ENCODE measurements at places on chromosomes 4 and X. TPM values are rescaled to one million over a fixed set of nuclear protein-coding genes. Genes with fewer than 3 reads are reported as not detected.

FAM9B gene
- total RNA-seq, result not detected

SMIM10L2A gene
- total RNA-seq, result 6.7 TPM

SYP gene
- total RNA-seq, result 4.8 TPM

DNA sequence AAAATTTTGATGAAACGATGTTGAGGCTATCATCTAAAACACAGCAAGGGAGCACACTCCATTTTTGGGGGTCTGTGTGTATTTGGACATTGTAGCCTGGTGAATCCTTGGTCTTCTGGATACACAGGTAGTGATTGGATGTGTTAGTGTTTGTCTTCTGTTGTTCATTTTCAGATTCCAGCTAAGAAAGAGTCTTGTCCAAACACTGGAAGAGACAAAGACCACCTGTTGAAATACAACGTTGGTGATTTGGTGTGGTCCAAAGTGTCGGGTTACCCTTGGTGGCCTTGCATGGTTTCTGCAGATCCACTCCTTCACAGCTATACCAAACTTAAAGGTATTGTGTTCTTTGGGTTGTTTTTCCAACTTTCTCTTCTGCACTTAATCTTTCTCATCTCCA lies 32.8 kb downstream of the NSD2 start:
- no peaks in the 10 kb centered on the region for H3K27me3 ChIP-seq
- no peak overlapping the region for H3K27ac ChIP-seq
- H3K36me3 ChIP-seq, result no peaks in the 10 kb centered on the region
- no peak overlapping the region for H3K4me3 ChIP-seq

DNA sequence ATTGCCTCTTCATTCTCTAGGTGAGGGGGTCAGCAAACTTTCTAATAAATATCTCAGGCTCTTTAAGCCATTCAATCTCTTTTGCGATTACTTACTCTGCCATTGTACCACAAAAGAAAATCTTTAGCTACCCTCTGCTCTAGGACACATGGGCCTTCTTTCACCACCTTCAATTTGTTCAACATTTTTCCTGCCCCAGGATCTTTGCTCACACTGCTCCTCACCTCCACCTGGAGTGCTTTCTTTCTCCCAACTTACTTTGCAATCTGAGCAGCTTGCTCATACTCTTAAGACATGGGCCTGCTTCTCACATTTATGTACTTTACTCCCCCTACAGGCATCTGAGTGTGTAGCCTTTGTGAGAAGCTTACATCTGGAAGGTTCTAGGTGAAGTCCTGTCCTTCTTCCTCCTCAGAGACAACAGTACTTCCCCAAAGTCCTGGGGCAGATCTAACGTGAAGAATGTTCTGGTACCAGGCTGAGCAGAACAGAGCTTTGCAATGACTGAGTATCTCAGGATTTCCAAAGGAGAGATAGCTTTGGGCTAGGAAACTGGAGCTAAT lies 55.0 kb upstream of the PRDM5 start:
- no peaks in the 10 kb centered on the region for H3K36me3 ChIP-seq
- no peaks in the 10 kb centered on the region for H3K4me1 ChIP-seq
- DNase-seq, result no peak
- H3K27ac ChIP-seq, result no peak overlapping the region
- H3K27me3 ChIP-seq, result no peaks in the 10 kb centered on the region

DNA sequence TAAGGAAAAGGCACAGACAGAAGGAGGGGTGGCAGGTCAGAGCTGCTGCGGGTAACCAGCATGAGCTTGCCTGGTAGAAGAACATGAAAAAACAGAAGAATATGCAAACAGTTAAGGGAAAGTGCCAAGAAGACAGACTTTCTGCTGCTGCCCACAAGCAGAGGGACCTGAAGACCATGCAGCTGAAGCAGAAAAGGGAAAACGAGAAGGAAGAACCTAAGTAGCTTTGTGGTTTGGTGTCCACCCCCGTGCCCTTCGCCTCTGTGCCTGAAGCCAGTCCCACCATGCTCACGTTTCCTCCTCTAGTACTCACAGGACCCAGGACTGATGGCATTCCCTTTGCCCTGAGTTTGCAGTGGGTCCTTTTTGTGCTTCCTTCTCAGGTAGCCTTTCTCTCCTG lies 62.8 kb downstream of the UBA6 start:
- no peaks in the 10 kb centered on the region for H3K4me1 ChIP-seq
- DNase-seq, result no peak
- H3K27me3 ChIP-seq, result no peaks in the 10 kb centered on the region
- H3K27ac ChIP-seq, result no peak overlapping the region
- no peak overlapping the region for H3K4me3 ChIP-seq

DNA sequence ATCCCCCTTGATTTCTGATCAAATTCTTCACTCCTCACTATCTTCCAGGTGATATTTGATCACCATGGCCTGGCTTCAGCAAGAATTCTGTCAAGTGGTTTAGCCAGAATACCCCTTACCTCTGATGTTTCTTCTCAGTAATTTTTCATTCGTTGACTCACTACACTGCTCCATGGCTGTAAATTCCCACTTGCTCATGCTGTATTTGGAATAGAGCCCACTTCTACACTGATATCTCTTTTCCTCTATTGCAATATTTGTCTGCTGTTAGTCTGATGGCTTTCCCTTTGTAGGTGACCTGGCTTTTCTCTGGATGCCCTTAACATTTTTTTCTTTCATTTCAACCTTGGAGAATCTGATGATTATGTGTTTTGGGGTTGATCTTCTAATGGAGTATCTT lies 73.9 kb upstream of the DIPK2B start:
- no peaks in the 10 kb centered on the region for H3K27me3 ChIP-seq
- H3K4me3 ChIP-seq, result no peak overlapping the region
- H3K4me1 ChIP-seq, result no peaks in the 10 kb centered on the region
- no peak overlapping the region for H3K27ac ChIP-seq
- H3K36me3 ChIP-seq, result no peaks in the 10 kb centered on the region
- no peak for DNase-seq

DNA sequence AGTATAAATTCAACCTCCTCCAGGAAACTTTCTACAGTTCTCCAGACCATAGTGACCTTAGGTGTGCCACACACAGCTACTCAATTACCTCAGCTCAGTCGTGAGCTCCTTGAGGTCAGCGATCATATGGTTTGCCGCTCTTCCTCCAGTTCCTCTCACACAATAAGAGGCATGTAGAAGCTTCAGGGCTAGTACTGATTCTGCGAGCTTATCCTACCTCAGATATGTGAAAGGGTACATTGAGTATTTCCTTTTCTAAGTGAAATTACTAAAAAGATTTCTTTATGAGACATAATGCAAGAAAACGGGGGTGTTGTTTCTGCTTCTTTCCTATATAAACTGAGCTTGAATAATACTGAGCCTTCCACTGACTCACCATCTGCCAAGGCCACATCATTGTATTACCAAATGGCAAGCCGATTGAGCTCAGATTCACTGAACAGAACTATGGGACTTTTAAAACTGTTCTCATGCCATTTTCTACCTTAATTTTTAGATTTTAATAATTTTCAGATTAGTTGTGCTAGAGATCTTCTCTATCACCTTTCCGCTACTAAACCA lies 183.1 kb downstream of the HS6ST2 start:
- no peak overlapping the region for H3K4me3 ChIP-seq
- no peak for DNase-seq
- H3K36me3 ChIP-seq, result no peaks in the 10 kb centered on the region
- no peaks in the 10 kb centered on the region for H3K4me1 ChIP-seq
- no peaks in the 10 kb centered on the region for H3K27me3 ChIP-seq

DNA sequence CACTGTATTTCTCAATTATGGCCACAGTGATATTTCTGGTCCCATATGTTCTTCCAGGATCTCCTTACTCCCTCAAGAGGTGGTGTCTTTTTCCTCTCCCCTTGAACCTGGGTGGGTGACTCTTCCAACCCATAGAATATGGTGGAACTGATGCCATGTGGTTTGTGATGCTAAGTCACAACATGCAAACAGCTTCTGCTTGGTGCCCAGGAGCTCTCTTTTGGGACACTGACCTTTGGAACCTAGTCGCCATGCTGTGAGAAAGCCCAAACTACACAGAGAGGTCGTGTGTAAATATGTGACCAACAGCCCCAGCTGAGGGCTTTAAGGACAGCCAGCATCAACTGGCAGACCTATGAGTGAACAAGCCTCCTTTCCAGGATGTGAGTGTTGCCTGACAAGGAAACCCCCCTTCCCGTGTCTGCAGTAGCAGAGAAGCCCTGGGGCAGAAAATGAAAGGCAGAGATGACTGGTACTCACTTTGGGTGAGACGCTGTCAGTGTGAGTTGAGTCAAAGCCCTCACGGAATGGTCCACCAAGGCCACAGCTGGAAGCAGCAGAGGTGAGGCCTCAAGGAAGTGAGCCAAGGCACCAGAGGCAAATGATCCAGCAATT lies 223.4 kb downstream of the BCOR start:
- H3K36me3 ChIP-seq, result no peaks in the 10 kb centered on the region
- no peak for DNase-seq
- no peak overlapping the region for H3K27ac ChIP-seq
- H3K27me3 ChIP-seq, result no peaks in the 10 kb centered on the region
- no peak overlapping the region for H3K4me3 ChIP-seq

- H3K4me3 ChIP-seq, result no peak overlapping the region
- H3K27me3 ChIP-seq, result no peaks in the 10 kb centered on the region
- no peak overlapping the region for H3K27ac ChIP-seq
- no peak for DNase-seq
Observed at GRCh38 chr4:42878863-42879262, 13.7 kb upstream of the GRXCR1 start.

GRCh38 chr4:73815145-73815544 lies 21.3 kb upstream of the CXCL6 start:
- H3K4me3 ChIP-seq, result no peak overlapping the region
- no peaks in the 10 kb centered on the region for H3K36me3 ChIP-seq
- H3K4me1 ChIP-seq, result no peaks in the 10 kb centered on the region
- DNase-seq, result no peak

GRCh38 chrX:135572436-135572835 lies 52.0 kb downstream of the INTS6L start:
- no peak for DNase-seq
- H3K36me3 ChIP-seq, result no peaks in the 10 kb centered on the region
- H3K27ac ChIP-seq, result no peak overlapping the region
- H3K4me1 ChIP-seq, result no peaks in the 10 kb centered on the region
- no peaks in the 10 kb centered on the region for H3K27me3 ChIP-seq

- no peaks in the 10 kb centered on the region for H3K36me3 ChIP-seq
- no peaks in the 10 kb centered on the region for H3K27me3 ChIP-seq
- H3K4me3 ChIP-seq, result no peak overlapping the region
- no peak overlapping the region for H3K27ac ChIP-seq
- no peak for DNase-seq
- H3K4me1 ChIP-seq, result no peaks in the 10 kb centered on the region
Observed at GRCh38 chrX:104351173-104351769, 96.5 kb upstream of the ESX1 start.

GRCh38 chrX:54181202-54181953 lies 1.7 kb downstream of the FAM120C start:
- H3K36me3 ChIP-seq, result no peaks in the 10 kb centered on the region
- no peak overlapping the region for H3K4me3 ChIP-seq
- no peak for DNase-seq
- H3K27ac ChIP-seq, result no peak overlapping the region

DNA sequence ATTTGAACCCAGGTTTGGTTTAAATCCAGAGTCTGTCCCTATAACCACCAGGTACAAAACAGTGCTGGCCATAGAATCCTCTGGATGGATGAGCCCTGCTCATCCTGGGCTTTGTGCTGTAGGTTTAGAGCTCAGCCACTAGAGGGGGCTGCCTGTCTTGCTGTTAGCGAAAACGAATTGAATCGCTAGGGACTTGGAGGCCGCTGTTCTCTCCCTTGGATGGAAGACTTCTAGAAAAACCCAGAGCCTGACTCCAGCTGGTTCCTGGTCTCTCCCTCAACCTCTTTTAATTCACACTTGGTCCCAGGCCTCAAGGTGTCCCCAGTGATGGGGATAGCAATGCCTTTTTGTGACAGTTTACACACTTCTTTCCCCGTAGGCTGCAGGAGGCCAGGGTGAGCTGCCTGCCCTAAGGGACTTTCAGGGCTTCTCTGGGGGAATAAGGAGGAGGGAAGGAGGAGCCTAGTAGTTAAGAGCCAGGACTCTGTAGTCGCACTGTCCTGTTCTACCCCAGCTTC lies 8.7 kb downstream of the RIPPLY1 start:
- H3K4me3 ChIP-seq, result no peak overlapping the region
- no peaks in the 10 kb centered on the region for H3K36me3 ChIP-seq
- peak; percentile 45 for DNase-seq
- H3K27ac ChIP-seq, result no peak overlapping the region
- peaks cover 8% of the 10 kb centered on the region for H3K4me1 ChIP-seq
- H3K27me3 ChIP-seq, result no peaks in the 10 kb centered on the region

GRCh38 chr4:110955748-110956147 lies 332.9 kb upstream of the PITX2 start:
- no peak overlapping the region for H3K27ac ChIP-seq
- no peak for DNase-seq
- no peak overlapping the region for H3K4me3 ChIP-seq
- no peaks in the 10 kb centered on the region for H3K4me1 ChIP-seq

DNA sequence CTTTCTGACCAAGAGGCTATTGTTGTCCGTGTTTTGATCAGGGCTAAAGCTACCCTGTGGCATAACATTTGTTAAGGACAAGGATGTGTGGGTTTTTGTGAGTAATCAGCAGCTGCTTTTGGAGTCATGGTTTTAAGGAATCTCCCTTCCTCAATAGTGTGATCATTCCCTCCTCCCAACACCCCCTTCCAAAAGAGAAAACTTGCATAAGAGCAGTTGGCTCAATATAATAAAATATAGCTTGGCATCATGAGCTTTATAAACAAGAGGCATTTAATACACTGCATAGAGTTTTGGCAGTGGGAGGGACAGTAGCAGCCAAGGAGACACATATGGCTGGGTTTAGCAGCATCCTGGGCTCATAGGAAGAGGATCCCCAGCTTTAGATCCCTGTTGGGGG lies 84.7 kb downstream of the NHS start:
- no peak overlapping the region for H3K4me3 ChIP-seq
- H3K4me1 ChIP-seq, result no peaks in the 10 kb centered on the region
- no peak overlapping the region for H3K27ac ChIP-seq
- no peaks in the 10 kb centered on the region for H3K36me3 ChIP-seq

GRCh38 chr4:188779581-188779980 lies 640.3 kb downstream of the TRIML1 start:
- H3K4me1 ChIP-seq, result no peaks in the 10 kb centered on the region
- no peak overlapping the region for H3K27ac ChIP-seq
- no peak overlapping the region for H3K4me3 ChIP-seq
- DNase-seq, result no peak
- no peaks in the 10 kb centered on the region for H3K36me3 ChIP-seq

- no peak overlapping the region for H3K4me3 ChIP-seq
- H3K4me1 ChIP-seq, result no peaks in the 10 kb centered on the region
- H3K27me3 ChIP-seq, result no peaks in the 10 kb centered on the region
- H3K36me3 ChIP-seq, result no peaks in the 10 kb centered on the region
- H3K27ac ChIP-seq, result no peak overlapping the region
Observed at GRCh38 chr4:10582059-10582686, 102.4 kb downstream of the CLNK start.

DNA sequence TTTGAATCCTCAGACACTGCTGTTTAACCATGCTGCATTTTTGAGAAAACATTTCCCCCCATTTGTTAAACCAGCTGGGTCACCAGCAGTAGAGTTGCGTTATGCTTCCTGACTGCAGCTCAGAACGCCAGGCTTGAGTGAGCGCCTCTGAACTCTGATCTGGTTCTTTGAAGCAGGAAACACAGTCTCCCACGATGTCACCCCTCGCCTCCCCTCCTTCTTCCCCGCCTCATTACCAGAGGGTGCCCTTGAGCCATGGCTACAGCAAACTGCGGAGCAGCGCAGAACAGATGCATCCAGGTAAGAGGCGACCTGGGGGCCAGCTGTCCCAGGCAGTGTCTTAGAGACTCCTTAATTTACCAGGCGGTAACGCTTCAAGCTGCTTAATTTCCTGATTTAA lies 78.4 kb downstream of the REPS2 start:
- no peaks in the 10 kb centered on the region for H3K36me3 ChIP-seq
- no peak overlapping the region for H3K27ac ChIP-seq
- no peak overlapping the region for H3K4me3 ChIP-seq
- no peaks in the 10 kb centered on the region for H3K27me3 ChIP-seq
- peak; percentile 74 for DNase-seq
